ENCODE measurements at places on chromosomes 1 and 21.

- no peak for DNase-seq
These were observed 67.9 kb downstream of the EBNA1BP2 start for GRCh38 chr1:43104027-43104763.

GRCh38 chr1:226800763-226801380 lies 61.8 kb upstream of the ITPKB start:
- no peak for DNase-seq

- DNase-seq = no peak
These were observed 107.8 kb downstream of the LYST start for GRCh38 chr1:235758931-235759330.

DNA sequence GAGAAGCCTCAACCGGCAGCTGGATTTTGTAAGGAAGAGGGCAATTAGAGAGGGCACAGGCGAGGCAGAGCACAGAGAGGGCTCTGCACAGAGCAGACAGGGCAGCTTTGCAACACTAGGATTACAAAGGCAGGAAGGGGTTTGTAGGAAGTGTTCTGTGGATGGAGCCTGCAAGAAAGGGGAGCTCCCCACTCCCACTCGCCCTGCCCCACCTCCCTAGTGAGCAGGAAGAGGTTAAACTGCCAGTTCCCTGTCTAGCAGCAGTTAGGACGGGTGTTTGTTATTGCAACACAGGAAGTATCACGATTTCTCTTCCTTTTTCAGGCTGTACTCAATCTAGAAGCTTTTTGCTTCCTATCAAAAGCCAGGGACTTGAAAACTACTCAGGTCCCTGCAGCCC lies 63.3 kb upstream of the LRRC8D start:
- DNase-seq = peak; percentile 21

- DNase-seq = no peak
These were observed 191.1 kb upstream of the NFIA start for GRCh38 chr1:60891281-60891680.

- DNase-seq = no peak
These were observed 13.8 kb upstream of the SEC16B start for GRCh38 chr1:177983482-177984135.

GRCh38 chr1:201362906-201363305 lies 14.6 kb downstream of the TNNT2 start:
- no peak for DNase-seq

DNA sequence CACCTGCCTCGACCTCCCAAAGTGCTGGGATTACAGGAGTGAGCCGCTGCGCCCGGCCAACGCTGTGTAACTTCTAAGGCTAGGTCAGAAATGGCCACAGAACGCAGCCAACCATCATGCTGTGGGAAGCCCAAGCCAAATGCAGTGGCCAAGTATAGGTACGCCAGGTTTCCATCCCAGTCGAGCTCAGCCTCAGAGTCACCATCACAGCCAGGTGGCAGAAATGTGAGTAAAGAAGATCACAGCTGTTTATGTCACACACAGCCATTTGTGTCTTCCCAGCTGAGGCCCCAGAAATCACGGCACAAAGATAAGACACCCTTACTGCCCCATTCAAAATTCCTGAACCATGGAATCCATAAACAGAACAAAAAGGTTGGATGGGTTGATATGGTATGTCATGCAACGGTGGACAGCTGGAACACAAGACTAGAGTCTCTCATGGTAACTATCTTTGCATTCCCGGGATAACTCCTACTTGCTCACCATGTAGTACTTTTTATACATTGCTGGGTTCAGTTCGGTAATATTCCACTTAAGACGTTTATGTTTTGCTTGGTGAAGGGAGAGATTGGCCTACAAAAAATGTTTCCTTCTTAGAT lies 84.3 kb downstream of the SLC45A1 start:
- DNase-seq = no peak

Data from HuH-7 (cell line).